ENCODE measurements at places on chromosomes 2 and 18. TPM values are rescaled to one million over a fixed set of nuclear protein-coding genes. Genes with fewer than 3 reads are reported as not detected.

DNA sequence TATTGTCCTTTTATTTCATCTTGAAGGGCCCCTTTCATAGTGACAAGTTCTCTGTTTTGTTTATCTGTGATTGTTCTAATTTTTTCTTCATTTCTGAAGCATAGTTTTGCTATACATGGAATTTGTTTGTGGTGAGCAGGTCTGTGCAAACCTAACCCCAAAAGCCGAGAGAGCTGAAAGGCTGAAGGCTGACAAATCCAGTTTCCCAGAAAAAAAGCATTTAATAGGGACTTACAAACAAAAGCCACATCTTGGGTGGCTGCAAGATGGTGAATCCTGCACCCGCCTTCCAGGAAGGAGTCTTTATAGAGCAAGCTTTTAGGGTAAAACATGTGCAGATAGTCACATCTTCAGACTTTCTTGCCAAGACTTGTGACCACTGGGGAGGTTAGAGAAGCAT is 473.4 kb upstream of the TRIB2 start:
- no peak for DNase-seq

GRCh38 chr2:696463-696862 is 19.3 kb upstream of the TMEM18 start:
- DNase-seq = no peak

GRCh38 chr2:231545105-231545902 is 15.1 kb upstream of the NMUR1 start:
- DNase-seq = peak; percentile 26

- peak; percentile 67 for DNase-seq
These were observed 262.1 kb downstream of the GALNT13 start for GRCh38 chr2:154133823-154134222.

DNA sequence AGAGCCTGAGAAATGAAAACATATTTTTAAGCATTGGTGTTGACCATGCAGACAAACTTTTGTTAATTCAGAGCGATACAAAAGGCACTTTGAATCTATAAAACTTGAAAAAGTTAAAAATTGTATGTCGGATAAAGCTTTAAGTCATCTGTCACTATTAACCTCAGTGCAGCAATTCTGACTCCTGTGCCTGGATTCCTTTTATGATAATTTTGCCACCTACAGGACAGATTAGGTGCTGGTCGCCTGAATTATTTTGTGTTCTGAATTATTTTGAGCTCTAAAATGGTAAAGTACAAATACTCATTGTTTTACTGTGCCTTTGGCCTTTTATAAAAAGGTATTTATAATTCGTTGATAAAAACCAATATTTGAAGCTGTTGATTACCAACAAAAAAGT is 19.4 kb upstream of the RNF138 start:
- no peak for DNase-seq

GRCh38 chr2:136242687-136243277 is 124.8 kb upstream of the CXCR4 start:
- DNase-seq = no peak

DNA sequence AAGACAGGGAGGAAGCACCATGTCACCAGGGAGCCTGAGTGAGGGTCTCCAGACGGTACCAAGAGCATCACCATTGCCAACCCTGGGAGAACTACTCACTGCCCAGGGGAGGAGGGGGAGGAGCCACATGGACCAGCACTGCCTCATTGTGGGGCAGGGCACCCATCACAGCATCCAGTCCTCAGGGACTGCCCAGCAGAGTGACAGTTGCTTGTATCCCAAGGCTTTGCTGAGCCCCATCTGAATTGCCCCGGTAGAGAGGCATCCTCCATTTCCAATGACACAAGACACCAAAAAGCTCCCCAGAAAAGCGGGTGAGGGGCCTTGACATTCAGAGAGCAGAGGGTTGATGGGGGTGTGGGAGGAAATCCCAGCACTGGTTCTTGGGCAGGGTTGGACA is 6.8 kb upstream of the CIB4 start:
- no peak for DNase-seq

GRCh38 chr2:32715391-32715841 is 87.6 kb downstream of the TTC27 start:
- DNase-seq = peak; percentile 40

- no peak for DNase-seq
These were observed 6.7 kb downstream of the NAB1 start for GRCh38 chr2:190655570-190655969.

DNA sequence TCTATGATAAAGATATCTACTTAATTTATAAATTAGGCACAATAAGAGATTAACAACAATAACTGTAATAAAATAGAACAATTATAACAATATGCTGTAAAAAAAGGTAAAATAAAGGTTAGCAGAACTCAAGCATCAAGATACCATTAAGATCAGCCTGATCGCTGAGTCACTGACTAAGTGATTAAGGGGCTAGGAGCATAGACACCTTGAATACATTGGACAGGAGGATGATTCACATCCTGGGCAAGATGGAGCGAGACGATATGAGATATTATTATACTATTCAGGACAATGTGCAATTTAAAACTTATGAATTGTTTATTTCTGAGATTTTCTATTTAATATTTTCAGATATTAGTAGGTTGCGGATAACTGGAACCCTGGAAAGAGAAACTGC is 1277.8 kb upstream of the ZEB2 start:
- DNase-seq = peak; percentile 82

- DNase-seq = peak; percentile 32
These were observed 501 bp downstream of the RETREG2 start for GRCh38 chr2:219178377-219179175.

DNA sequence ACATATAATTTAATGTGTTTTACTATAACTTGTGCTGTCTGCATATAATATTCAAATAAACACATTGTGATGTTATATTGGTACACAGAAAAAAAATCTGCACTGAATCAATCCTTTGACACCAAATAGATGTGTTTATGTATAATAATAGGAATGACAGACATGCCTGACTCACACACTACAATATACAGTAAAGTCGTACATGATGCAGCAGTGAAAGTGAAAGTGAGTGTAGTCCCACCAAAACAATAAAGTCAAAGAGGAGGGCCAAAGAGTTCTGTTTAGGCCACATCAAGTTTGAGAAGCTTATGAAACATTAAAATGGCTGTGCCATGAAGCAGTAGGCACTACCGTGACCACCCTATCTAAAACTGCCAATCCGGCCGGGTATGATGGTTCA is 8.2 kb upstream of the RBM44 start:
- DNase-seq = no peak

DNA sequence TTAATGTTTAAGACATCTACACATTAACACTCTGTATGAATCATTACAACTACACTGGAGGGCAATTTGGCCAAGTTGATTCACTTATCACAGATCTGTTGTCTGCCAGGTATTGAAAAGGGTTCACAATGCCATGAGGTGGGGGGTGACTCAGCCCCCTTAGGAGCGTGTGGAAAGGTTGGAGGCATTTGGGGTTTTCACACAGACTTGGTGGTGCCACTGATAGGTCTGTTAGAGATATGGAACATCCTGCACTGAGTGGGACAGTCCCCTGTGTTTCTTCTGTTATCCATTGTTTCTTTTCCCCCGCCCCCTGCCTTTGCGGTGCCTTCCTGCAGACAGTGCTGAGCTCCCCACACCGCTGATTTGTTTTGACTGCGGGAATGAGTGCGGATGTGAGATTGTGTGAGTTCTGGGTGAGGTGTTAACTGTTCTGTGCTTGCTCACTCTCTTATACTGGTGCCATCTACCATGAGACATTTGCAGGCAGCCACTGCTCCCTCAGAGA is 9.3 kb upstream of the TSN start:
- DNase-seq = peak; percentile 68

- peak; percentile 41 for DNase-seq
These were observed 116.8 kb downstream of the SPTBN1 start for GRCh38 chr2:54572636-54573536.

Gene TCF4
- 11.9 TPM for total RNA-seq

Gene MORN2
- total RNA-seq = 9.2 TPM

Gene ADRA2B
- under 0.01 TPM for total RNA-seq

Gene LBX2
- total RNA-seq = not detected

Gene PDE1A
- 0.69 TPM for total RNA-seq

Gene SLC4A3
- total RNA-seq = 12.5 TPM

Gene FSHR
- total RNA-seq = not detected
